ENCODE measurements at places on chromosomes 3 and 15.

DNA sequence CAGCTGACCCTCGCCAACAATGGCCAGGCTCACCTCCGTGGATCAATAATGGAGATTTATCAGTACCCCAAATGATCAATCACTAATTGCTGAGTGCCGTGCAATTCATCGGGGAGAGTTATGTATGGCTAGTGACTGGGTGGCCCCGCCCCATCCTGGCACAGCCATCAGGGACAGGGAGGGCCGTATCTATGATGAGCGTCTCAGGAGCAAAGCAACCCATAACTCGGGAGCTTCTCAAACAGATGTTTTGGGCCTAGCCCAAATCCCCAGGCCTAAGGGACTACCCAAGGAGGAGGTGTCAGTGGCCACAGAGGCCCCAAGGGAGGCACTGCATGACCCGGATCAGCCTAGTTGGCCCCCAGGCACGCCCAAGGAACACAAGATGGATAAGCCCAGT lies 180.0 kb upstream of the LINGO1 start:
- DNase-seq: no peak

DNA sequence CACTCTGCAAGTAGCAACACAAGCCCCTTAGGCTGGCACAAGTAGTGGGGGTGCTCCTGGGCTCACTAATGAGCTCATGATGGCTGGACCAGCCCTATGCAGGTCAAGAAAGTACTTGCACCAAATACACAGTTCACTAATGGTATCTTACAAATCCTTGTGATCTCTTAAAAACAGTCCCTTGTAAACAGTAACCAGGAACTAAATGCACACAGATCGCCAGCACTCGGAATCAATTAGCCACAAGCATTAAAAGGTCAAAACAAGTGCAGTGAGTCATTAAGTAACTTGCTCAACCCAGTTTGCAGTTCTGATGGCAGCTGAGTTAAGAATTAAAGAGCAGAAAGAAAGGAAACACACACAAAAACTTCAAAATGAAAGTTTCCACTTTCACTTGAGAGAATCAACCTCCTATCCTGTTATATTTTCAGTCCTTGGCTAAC lies 43.2 kb downstream of the ARHGEF3 start:
- DNase-seq: no peak

DNA sequence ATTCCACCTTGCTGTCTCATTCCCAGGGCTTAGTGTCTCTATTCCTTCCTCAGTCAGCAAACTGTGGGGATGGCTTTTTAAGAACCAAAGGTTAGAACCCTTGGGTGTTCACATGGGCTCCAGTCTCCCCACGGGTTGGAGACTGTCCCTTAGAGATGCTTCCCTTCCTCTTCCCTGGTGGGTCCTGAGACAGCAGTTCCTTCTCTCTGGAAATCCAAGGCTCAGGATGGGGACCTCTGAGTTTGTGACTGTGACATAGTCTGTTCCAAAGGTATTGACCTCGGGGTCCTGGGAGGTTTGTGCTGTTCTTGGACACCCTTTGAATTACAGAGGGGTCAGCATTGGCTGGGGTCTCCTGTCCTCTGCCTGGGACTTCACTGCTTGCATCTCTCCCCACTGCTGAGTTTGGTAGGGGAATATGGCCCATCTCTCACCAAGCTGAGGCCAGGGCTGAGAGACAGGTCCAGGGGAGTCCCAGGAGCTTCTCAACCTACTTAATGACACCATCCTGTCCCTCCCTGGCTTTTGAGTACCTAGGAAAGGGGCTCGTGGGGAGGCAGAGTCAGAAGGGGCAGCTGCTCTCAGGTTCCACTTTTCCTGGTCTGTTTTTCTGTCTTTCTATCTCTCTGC lies 1.5 kb downstream of the GRM2 start:
- DNase-seq: no peak

DNA sequence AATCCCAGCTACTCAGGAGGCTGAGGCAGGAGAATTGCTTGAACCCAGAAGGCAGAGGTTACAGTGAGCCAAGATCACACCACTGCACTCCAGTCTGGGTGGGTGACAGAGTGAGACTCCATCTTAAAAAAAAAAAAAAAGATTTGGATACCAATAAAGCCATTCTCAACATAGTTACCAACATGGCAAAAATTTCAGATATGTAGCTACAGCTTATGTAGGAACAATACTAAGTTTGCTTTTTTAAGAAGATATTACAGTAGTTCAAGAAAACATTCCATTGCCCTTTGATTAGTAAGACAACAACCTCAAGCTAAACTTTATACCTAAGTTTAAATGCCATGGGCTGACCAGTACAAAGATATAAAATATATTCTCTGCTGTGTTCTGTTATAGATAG lies 34.4 kb downstream of the ZNF106 start:
- no peak for DNase-seq

- DNase-seq: no peak
Observed at GRCh38 chr3:11276901-11277300, 4.7 kb downstream of the ATG7 start.

DNA sequence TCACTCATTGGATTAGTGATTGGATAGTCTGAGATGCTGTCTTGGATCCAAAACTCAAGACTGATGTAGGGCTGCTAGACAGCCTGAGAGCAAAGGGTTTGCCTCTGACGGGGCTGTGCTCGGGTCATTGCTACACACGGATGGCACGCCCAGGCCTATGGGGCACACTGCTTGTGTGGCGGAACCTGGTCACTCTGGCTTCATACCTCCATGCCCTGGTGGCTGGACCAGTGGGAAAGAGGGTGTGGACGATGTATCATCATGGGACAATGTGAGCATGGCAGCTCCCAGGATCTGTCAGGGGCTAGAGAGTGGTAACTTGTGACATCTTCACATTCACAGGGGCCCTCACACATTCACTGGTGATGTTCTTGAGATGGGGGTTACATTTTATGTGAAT lies 18.1 kb upstream of the CCDC174 start:
- DNase-seq: no peak

DNA sequence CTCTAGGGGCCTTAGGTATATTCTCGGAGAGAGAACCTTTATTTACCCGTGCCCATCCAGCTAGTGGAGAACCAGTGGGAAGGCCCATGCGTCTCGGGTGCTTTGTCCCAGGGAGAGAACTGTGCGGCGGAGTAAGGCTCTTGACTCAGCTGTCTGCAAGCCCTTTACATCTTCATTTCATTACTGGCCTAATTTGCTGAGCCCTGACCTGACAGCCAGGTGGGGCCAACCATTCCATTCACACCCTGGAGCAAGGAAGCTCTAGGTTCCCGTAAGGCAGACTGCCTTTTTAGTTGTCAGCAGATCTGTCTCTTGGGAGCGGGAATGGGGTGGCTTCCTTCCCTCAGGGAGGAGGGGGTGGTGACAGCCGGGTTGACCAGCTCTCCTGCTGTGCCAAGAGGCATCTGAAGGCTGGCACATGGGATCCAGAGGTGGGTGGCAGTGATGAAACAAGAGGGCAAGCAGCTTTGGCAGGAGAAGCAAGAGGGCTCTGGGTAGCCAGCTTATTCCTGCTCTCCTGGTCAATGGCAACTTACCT lies 36.4 kb downstream of the SV2B start:
- DNase-seq: no peak

- DNase-seq: no peak
Observed at GRCh38 chr15:66573348-66573718, 7.5 kb upstream of the LCTL start.

- no peak for DNase-seq
Observed at GRCh38 chr15:25735550-25736384, 127.4 kb downstream of the ATP10A start.

DNA sequence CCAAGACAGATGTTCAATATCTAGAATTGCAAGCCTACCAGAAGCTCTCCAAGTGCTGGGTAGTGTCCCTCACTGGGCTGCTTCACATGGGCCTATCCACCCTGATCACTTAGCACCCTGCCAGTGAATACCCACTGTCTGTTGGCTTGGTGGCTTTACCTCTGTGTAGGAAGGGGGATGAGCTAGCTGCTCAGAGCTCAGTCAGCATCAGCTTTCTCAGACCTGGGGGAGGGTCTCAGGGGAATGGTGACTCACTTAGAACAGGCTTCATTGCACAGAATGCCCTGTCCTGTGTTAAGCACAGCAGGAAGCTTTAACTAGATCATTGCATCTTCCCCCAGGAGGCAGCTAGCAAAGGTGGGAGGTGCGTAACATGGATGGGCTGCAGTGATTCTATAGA lies 209.8 kb downstream of the PDCD6IP start:
- no peak for DNase-seq

DNA sequence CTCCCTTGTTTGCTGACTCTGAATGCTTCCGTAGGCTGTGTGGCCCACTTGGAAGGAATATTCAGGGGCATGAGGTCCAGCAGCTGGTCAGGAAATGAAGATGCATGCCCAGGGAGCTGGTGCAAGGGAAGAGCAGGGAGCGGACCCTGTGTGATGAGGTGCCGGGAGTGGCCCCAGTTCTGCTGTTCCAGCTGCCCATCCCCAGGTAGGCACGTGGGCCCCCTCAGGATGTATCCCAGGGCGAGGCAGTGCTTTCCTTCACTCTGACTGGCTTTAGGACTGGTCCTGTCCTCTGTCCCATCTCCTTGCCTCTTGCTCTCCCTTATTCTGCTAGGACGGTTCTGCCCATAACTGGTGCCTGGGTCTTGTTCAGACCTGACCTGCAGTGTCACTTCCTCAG lies 1.1 kb upstream of the FAM3D start:
- no peak for DNase-seq

GRCh38 chr15:27135151-27135550 lies 164.2 kb downstream of the GABRG3 start:
- DNase-seq: no peak

DNA sequence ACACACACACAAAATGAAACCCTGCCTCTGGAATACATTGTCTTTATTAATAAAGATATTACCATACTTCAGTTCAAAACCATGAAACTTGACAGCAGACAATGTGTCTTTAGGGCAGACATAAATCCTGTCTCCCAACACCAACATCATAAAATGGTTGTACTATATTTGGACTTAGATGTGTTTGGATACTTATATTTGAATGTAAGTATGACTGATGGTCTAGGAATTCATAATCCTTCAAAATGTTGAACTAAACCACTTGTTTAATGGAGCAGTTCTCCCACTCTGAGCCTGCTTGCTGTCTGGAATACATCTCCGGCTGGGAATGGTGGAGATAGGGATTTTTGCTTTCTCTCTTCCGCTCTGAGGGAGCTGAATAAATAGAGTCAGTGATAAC lies 10.6 kb downstream of the FBN1 start:
- DNase-seq: no peak

DNA sequence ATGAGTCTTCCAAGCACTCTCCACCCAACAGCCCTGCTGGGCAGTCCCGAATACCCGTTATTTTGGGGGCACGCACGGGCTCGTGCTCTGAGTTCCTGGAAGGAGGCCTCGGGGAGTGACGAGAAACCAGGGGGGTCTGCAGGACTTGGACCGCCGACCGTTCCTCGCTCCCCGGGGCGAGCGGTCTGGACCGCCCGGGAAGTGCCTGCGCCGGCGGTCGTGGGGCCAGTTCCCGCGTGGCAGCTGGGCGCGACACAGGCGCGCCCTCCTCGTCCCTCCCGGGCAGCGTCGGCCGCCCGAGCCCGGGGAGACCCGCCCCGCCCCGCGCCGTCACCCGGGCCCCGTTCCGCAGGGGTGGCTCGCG lies 387 bp downstream of the GNB4 start:
- no peak for DNase-seq

DNA sequence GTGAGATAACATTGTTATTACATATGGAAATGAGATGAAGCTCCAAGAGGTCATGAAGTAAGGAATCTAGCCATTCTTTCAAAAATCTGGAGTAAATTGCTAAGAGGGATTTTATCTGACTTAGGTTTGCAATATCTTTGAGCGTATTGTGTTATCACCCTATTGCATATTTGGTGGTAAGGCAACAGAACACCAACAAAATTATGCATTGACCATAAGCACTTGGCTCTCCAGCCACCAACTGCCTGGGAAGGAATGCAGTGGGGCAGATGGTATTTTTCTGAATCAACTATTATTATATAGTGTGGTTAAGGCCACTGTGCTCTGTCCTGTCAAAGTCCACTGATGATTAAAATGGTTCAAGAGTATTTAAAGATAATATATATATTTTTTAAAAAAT lies 287.9 kb upstream of the SEMA6D start:
- DNase-seq: no peak

DNA sequence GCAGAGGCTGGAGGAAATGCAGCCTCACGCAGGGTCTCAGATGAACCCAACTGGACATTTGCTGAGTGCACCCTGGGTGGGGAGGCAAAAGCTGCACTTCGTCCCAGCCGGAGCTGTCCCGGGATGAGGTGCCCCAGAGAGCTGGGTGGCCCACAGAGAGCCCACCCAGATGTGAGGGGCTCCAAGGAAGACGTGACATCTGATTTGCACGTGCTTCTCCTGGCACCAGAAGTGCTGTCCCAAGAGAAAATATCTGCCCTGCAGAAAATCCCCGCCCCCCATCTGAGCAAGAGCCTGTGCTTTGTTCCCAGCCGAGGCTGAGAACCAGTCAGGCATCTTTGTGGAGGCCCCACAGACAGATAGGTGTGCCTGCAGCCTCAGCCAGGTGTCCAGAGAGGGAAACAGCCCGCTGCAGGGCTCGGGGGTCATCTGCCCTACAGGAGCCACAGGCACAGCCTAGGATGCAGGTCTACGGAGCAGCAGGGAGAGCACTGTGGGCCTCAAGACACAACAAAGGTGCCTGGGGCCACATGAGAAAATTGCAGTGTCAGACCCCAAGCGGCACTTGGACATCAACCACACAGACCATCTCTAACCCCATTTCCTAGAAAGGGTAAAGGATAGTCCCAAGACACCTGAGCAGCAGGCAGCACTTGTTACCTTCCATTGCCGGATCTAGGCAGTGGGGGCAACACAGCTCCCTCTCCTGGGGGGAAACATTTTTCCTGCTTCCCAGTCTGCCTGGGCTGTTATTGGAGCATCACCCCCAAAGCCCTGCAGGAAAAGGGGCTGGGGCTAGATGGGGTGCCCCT lies 5.8 kb downstream of the TMIE start:
- peak; percentile 20 for DNase-seq

DNA sequence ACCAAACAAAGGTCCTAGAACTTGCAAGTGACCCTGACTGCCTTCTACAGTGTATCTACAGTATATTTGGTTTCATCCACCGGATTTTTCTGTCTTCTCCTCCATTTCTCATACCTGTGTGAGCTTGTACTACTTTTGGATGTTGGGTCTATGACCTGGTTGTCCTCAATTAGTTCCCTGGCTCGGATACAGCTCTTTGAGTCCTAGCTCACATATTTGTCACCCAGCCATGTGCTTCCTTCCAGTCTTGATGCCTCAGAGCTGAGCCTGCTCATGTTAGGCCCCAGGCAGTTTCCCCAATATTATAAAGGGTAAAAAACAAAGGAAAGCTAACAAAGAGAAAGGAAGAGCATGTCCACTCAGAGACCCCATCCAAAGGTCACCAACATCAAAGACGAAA lies 28.2 kb downstream of the ZNF385D start:
- DNase-seq: no peak

DNA sequence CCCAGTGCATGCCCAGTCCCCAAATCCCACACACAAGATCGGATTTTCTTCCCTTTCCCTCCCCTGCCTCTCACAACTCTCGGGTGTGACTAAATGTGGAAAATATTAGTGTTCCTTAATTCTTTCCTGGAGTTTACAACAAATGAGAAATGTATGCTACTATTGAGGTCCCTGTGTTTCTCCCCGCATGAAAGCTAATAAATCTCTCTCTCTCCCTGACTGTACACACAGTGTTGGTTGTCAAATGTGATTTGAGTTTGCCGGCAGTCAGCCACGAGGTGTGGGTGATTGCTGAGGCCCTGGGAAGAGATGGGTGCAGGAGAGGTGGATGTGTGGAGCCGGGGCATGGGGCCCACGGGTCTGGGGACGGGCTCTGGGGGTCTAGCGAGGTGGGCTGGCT lies 161.4 kb upstream of the IQSEC1 start:
- DNase-seq: no peak
